CD4-positive, alpha-beta T cell treated with Interferon alpha-2 for 1 hour (primary cell): ENCODE measurements at places on chromosomes 3 and 15.

DNA sequence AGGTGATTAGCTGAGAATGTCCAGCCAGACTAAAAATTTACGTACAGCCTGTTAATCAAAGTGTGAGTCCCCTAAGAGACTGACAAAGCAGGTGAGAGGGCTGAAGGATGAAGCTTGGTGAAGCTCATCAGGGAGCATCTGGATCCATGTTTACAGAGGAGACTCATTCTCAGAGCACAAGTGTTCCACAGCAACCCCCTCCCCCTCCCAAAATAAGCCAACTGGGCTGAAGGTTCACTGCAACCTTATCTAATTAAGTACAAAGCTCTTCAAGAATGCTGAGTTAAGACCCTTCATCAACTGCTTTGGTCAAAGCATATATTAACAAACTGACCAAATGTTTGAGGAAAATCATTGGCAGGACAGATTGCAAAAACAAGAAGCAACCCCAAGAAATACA lies 262.6 kb upstream of the ZNF385D start:
- no peak for DNase-seq

- no peak for DNase-seq
Measured at GRCh38 chr3:112569265-112569664, 7.4 kb downstream of the SLC35A5 start.

- no peak for DNase-seq
Measured at GRCh38 chr3:48467110-48467454, 20.5 kb downstream of the ATRIP start.

DNA sequence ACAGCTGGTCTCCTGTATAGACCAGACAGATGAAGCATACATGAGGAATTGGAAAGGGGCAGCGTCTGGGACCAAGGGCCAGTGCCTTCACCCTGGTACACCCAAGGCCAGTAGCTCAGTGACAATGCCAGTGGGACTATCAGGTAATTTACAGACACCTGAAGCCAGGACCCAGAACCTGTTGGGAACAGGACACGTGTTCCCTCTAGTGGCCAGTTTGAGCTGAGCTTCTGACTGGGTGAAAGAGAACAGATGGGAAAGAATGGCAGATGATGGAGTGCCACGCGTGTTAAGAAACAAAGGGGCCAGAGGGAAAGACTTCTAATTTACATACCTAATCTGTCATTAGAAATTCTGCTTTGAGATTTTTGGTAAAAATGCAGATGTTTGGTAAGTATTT lies 5.1 kb upstream of the SLC25A38 start:
- DNase-seq = peak; percentile 53

GRCh38 chr3:162704238-162704637 lies 1207.6 kb downstream of the OTOL1 start:
- DNase-seq = no peak

DNA sequence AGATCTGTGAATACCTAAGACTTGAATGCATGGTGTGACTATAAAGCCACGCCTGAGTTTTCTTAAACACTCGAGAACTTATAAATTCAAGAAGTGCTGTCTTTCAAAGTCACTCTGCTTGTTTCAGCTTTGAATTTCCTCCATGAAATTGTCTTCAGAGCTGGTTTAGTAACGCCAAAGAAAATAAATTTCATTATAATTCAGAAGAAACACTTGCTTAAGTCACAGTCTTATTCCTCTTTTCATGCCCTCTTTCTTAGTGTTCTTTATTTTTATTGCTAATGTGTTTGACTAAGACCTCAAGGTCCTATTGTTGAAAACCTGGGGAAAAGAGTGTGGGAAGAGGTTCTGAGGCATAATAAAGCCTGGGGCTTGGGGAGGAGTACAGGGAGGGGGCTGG lies 3.3 kb upstream of the RCN2 start:
- DNase-seq = no peak

GRCh38 chr3:55556619-55557537 lies 69.8 kb upstream of the WNT5A start:
- no peak for DNase-seq

DNA sequence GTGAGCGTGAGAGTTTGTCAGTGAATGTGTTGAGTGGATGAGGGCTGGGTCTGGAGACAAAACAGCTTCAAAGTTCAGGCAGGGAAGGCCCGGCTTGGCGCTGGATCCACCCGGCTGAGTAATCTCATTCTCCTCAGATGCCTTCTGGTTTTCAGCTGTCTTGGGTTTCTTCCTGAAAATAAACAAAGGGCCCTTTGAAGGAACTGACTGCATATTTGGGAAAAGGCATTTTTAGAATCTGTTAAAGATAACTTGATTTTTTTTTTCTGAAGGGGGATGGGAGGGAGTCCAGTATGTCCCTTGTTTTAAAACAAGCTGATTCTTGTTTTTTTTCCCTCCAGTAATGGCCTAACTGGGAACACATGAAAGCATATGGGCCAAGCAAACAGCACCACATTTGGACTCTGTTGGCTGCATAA lies 86.4 kb downstream of the TIGIT start:
- DNase-seq = no peak
